ENCODE measurements at places on chromosomes 1 and 21. TPM values are rescaled to one million over a fixed set of nuclear protein-coding genes. Genes with fewer than 3 reads are reported as not detected.

The S100A10 gene
- 105 TPM for total RNA-seq

The GPR25 gene
- total RNA-seq = not detected

The UBE2U gene
- total RNA-seq = not detected

The LRRC39 gene
- 0.36 TPM for total RNA-seq

The HORMAD1 gene
- total RNA-seq = not detected

The KISS1 gene
- not detected for total RNA-seq

The LYSMD1 gene
- total RNA-seq = 5.0 TPM

The CYP4Z1 gene
- total RNA-seq = not detected

The CDC42BPA gene
- 1.0 TPM for total RNA-seq

The KRTAP12-2 gene
- not detected for total RNA-seq

The MIXL1 gene
- total RNA-seq = not detected

The RSRP1 gene
- total RNA-seq = 129 TPM
